GM19239 (cell line): ENCODE measurements at places on chromosomes 3 and 15.

DNA sequence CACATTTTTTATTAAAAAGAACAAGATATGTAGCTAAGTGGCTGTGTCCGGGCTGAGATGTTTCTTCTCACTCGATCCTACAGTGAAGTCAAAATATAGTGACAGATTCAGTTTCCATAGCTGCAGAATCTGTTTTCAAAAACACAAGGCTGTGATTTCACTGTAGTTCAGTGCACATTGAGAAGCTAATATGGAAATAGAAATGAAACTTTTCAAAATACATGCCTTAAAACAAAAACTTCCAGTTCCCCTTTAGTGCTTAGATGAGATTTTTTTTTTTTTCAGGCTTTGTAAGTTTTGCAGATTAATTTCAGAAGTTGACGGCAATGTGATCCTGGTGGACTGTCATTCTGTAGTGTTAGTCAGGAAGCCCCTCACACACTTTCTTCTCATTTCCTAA lies 23.8 kb upstream of the TRAK1 start:
- DNase-seq, result peak; percentile 53

DNA sequence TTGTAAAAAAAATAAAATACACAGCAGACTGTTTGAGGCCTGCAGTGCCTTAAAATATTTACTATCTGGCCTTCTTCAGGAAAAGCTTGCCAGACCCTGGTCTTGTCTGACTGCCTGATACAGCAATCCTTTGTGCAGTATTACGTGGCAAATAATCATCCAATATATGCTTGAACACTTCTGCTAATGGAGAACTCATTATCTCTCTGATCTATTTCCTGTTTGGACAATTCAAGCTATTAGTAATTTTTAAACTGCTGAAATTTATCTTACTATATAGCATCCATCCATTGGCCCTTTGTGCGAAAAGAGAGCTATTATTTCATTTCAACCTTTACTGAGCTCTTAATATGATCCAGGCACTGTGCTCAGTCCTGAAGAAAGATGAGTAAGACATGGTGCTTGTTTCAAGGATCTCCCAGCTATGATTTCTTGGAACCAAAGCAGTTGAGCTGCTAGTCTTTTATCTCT lies 15.9 kb downstream of the ATG7 start:
- no peak for DNase-seq

DNA sequence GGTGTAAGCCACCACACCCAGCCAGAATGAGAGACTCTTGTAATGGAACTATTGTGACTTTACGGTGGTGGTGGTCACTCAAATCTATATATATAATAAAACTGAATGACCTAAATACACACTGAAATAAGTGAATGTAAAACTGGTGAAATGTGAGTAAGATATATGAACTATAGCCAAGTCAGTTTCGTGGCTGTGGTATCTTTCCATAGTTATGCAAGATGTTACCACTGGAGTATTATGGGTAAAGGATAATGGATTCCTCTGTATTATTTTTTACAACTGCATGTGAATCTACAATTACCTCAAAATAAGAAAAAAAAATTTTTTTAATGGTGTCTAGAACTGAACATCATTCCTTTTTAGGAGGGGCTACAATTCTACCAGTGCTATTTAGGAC lies 21.9 kb downstream of the PIK3CB start:
- no peak for DNase-seq

GRCh38 chr15:64251121-64251520 lies 88.3 kb upstream of the PPIB start:
- DNase-seq, result no peak

GRCh38 chr3:185649414-185649813 lies 63.3 kb downstream of the SENP2 start:
- DNase-seq, result no peak

DNA sequence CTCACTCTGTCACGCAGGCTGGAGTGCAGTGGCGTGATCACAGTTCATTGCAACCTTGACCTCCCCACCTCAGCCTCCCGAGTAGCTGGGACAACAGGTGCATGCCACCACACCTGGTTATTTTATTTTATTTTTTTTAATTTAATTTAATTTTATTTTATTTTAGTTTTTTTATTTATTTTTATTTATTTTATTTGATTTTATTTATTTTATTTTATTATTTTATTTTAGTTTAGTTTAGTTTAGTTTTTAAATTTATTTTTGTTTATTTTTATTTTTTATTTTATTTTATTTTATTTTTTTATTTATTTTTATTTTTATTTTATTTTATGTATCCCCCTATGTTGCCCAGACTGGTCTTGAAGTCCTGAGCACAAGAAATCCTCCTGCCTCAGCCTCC lies 202.3 kb upstream of the SLCO3A1 start:
- no peak for DNase-seq

GRCh38 chr15:77869021-77869895 lies 208.3 kb downstream of the TBC1D2B start:
- no peak for DNase-seq

GRCh38 chr3:24355806-24356205 lies 138.8 kb downstream of the THRB start:
- DNase-seq, result no peak

DNA sequence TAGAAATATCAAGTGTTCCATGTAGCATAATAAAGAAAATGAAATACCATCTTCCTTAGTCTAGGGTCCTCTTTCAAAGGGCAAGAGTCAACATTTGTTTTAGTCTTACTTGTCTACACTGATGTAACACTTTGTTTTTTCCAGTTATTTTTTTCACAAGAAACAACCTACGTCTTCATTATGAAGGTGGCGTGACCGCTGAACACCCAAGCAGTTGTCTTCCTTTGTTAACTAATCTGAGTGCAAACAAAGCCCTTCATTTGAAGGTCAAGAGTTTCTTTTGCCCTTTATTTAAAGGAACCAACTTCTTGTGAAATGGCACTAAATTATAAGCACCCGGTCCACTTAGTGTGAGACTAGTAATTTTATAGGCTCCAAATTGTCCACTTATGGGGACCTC lies 73.2 kb downstream of the CD47 start:
- no peak for DNase-seq

DNA sequence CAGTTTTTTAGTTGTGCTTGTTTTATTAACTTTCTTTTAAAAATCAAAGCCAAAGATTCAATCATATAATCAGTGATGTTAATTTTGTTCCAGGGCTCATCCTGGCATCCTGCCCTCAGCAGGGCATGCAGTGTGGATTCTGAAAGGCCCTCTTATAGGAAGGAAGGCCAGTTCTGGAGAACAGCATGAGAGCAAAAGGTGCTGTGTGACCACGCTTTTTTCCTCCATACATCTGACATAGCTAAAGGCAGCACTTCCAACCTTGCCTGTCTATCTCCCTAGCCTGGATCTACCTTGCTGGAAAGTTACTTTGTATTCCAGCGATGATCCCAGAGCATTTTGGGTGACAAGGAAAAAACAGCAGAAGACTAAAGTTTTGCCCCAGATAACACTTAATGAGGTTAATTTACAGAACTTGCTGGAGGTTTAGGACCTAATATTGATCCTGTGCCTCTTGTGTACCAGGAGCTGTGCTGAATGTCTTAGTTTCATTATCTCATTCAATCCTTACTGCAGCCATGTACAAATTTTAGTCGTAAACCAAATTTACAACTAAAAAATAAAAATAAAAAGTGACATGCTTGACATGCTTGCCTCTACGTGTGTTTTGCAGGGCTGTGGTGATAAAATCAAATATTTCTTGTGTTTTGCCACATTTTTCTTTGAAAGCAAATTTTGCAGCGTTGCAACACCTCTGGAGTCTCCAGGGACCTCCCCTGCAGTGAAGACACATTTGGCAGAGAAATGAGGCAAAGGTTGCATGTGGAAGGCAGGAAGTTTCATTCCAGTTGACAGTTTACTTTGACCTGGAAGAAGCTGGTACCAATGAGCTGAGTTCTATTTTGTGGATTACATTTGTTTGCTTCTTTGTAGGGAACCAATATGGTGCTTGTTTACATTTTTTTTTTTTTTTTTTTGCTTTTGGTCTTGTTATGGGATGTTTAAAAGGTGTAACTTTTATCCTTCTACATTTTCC lies 13.2 kb downstream of the IL1RAP start:
- no peak for DNase-seq

DNA sequence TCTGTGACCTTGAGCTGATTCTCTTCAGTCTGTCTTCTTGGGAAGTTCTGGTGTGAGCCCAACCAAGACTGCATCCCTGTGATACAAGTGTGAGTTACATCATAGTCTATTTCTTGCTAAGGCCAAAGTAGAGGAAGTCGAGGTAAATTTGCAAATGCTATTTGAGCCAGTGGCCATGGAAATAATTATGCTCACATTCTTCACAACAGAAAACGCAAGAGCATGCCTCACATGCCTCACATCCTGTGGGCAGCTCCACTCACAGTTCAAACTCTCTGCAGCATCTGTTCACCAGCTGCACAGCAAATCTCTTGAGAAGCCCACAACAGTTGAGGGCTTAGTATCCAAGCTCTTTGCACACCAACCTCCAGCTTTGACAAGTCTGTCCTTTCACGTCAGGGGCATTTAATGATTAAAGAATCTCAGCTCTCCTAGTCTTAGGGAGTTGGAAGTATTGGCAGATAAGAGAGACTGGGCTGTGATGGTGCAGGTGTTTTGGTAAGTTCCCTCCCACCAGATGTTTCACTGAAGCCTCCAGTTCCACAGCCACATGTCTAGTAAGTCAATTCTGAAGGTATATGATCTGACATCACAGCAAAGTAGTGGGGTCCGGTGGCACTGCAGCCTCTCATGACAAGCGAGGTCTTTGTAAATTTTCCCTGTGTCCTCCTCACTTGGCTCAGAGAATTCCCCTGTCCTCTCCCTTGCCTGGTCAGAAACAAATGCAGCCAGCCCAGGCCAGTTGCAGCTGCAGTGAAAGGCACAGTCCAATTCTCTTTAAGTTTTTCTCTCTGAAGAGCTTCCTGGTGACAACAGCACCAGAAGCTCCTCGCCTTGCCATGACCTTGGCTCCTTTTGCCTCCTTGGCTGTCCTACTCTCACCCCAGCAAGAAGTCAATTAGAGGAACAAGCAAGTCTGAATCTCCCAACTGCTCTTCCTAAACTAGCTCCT lies 166.1 kb downstream of the SSR3 start:
- DNase-seq, result no peak

- DNase-seq, result no peak
These were observed 690.1 kb upstream of the BCHE start for GRCh38 chr3:166527325-166527724.

DNA sequence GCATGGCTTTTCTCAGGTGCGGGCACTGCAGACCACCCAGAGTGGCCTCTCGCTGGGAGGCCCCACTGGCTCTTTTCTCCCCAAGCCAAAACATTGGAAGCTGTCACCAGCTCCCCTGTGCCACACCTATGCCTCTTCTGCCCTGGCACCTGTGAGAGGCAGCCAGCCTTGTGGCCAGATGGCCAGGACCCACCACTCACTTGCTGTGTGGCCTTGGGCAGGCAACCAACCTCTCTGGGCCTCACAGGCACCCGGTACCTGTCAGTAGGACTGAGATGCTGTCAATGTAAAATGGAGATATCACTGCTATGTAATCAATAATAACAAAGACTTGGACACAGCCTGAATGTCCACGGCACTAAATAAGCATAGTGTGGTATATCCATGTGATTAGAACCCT lies 36.5 kb downstream of the SRPRB start:
- no peak for DNase-seq

- DNase-seq, result no peak
These were observed 402.6 kb upstream of the TBL1XR1 start for GRCh38 chr3:177599837-177600236.

DNA sequence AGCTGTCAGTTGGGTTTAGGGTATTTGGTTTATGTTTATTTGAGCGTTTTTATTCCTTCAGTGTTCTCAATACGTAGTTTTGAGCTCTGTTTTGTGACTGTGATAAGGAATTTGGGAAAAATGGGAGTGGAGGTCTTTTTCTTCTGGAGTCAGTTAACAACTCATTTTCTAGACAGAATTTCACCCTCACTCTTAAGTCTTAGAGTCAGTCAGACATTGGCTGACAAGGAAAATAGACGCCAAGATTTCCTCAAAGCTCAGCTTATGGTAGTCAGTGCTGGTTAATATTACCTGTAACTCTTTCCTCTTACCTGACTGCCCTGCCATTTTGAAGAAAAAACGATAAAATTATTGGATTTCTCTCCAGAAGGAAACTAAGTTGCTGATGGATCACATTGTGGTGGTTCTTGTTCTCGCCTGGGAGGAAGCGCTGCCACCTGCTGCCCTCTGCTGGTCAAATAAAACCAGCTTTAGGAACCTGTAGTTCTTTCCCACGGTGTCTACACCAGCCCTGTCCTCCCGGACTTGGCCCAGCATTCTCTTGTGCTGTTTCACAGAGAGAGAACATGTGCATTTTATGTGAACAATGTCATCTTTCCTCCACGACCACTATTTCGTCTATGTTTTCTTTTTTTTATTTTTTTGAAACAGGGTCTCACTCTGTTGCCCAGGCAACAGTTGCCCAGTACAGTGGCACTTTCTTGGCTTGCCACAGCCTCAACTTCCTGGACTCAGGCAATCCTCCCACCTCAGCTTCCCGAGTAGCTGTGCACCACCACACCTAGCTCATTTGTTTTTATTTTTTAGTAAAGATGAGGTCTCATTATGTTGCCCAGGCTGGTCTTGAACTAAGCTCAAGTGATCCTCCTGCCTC lies 41.4 kb upstream of the UMPS start:
- DNase-seq, result peak; percentile 67

GRCh38 chr3:183357564-183358079 lies 70.8 kb downstream of the MCF2L2 start:
- DNase-seq, result no peak

DNA sequence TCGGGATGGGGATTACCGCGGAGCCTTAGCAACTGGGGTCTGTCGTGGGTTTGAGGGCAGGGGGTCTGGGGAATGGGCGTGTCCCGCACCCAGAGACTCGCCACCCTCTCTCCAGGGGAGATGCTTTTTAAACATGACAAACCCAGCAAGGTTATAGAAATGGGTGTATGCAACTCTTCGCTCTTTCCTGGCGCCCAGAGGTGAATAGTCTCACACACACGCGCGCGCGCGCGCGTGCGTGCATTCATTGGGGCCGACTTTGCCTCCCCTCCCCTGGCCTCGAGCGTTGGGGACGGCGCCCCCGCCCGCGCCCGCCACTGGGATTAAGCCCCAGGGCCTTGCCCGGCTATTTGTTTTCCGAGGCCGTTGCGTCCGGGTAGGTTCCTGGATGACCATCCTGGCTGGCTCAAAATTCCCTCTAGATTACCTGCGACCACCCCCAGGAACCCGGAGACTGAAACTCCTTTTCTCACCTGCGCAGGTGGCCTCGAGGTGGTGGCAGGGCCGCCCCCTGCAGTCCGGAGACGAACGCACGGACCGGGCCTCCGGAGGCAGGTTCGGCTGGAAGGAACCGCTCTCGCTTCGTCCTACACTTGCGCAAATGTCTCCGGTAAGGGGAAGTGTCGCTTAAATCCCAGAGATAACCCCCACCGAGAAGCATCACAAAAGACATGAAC lies 777 bp downstream of the GPR160 start:
- DNase-seq, result peak; percentile 7

- DNase-seq, result no peak
These were observed 341.5 kb downstream of the EPHB1 start for GRCh38 chr3:135136361-135137100.

DNA sequence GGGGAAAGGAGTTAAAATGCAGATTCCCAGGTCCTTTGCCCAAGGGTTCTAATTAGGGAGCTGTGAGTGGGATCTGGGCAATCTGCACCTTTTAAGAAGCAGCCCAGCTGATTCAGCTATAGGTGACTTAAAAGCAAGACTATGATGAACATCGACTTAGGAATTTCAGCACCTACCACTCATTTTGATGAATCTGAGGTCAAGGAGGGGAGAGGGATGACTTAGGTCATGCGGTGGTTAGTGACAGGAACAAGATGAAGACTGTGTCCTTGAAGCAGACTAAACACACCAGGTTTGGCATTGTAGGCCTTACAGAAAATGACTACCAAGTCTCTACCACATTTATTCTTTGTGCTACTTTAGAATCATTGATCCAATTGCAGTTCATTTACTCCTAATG lies 196.3 kb downstream of the DTWD1 start:
- DNase-seq, result no peak

GRCh38 chr15:64883997-64884511 lies 27.6 kb upstream of the ANKDD1A start:
- no peak for DNase-seq
